Stimulated activated CD4-positive, alpha-beta T cell treated with anti-CD3 and anti-CD28 coated beads, TNF-alpha, amount 100 ng/mL, for 48 hours (primary cell): ENCODE measurements at places on chromosomes 12 and 14.
A peak's percentile ranks its signal among the peaks of the same experiment; 100 is the strongest.

DNA sequence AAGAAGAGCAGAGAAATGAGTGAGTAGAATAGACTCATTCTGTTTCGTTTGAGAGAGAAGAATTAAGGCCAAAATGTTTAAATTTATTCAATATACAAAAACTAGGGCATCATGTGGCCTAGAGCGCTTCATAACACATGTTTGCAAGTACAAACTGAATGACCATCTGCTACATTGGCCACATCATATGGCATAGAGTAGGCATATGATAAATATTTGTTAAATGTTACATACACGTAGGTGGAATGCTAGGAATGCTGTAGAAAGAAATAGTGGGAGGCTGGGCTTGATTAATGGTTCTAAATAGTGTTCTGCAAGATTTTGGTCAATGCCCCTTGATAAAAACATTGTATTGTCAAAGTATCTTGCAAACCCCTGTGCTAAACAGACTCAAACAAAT lies 10.8 kb downstream of the MGP start:
- DNase-seq = no peak

DNA sequence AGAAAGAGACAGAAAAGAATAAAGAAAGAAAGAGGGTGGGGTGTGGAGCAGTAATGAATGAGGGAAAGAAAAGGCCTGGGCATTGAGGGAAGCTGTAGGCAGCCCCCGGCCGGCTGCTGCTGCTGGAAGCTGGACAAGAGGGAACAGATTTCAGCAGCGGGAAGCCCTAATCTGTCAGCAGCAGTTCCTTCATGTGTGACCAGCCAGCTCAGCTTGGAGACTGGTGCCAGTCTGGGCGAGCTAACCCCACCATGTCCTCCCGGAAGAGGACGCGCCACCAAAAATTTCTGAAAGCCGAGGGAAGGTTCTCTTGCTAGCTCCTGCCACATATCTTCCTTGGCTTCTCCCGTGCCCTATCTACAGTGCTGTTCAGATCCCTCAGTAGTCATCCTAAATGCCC lies 236.8 kb downstream of the GRIN2B start:
- no peak for DNase-seq

GRCh38 chr14:103545915-103546651 lies 16.4 kb downstream of the BAG5 start:
- DNase-seq = no peak

DNA sequence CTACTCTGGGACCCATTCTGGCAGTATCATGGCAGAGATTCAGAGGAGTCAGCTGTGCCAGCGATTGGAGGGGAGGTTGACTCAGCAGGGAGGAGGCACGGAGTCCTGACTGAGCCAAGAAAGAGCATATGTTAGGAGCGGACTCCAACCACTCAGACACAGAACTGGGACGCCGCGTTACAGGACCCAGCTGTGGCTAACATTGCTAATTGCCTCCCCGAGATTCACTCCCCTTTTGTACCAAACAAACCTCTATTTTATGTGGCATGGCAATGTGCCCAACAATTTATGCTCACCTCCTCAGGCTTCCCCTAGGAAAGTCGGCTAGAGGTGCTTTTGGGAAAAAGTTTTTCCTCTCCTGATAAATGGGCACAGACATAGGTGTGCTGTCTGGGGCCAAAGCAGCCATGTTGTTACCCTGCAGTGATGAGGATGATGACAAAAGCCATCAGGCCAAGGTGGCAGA lies 15.2 kb upstream of the CLIP1 start:
- no peak for DNase-seq

- DNase-seq = no peak
Measured at GRCh38 chr12:112868459-112869041, 38.2 kb upstream of the OAS1 start.

DNA sequence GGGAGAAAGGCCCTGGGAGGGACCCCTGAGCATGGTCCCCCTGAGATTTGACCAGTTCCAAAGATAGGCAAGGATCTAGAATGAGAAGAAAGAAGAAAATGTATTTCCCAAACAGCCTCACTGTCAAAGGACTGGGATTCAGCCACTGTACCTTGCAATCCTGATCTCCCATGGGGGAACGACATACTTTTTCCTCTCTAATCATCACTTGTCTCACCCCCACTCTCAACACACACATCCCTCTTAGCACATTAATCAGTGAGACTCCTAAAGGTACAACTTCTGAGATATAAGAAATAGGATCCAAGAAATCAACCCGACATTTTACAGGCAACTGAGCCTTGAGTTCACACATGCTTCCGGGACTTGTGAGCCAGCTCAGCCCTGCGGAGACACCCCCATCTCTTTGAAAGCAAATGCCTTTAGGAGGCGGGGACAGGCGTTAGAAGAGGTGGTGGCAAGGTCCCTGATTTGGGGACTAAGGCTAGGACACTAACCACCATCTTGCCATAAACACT lies 1.4 kb downstream of the MAP3K9 start:
- DNase-seq = peak; percentile 28

DNA sequence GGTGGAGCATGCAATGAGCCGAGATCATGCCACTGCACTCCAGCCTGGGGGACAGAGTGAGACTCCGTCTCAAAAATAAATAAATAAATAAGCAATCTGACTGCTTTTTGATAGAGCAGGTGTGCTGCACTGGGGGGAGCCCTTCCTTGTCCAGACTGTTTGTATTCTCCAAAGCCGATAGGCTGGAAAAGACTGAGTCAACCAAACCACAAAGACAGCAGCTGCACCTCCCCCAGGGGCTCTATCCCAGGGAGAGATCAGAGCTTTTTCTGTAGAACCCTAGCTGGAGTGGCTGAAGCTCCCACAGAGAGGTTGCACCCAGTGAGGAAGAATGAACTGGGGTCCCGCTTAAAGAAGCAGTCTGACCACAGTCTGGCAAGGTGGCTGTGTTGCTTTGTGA lies 45.8 kb upstream of the LALBA start:
- no peak for DNase-seq

GRCh38 chr12:18696971-18697602 lies 40.7 kb downstream of the PLCZ1 start:
- DNase-seq = no peak

DNA sequence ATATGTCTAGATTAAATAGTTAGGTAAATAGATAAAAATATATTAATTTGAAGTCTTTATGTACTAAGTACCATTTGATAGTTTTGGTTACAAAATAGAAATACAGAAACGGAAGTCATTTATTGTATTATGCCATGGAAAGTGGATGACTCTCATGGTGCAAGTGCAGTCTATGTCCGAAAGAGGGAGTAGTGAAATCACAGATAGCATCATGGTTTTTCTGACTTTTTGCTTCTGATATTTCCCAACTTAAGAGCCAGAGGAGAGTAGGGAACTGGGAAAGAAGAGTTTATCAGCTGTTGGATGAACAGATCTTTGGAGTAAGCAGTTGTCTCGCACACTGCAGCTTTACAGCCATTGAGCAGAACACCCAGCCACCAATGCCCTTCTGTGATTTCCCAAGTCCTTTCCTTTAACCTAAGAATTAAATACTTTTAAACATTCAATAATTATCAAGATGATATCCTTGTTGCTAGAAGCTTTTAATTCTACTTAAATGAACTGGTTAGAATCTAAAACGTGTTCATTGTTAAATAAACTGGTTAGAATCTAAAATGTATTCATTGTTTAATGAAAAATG lies 18.4 kb upstream of the SRGAP1 start:
- no peak for DNase-seq

- no peak for DNase-seq
Measured at GRCh38 chr14:82911930-82912329, 1378.3 kb upstream of the SEL1L start.

DNA sequence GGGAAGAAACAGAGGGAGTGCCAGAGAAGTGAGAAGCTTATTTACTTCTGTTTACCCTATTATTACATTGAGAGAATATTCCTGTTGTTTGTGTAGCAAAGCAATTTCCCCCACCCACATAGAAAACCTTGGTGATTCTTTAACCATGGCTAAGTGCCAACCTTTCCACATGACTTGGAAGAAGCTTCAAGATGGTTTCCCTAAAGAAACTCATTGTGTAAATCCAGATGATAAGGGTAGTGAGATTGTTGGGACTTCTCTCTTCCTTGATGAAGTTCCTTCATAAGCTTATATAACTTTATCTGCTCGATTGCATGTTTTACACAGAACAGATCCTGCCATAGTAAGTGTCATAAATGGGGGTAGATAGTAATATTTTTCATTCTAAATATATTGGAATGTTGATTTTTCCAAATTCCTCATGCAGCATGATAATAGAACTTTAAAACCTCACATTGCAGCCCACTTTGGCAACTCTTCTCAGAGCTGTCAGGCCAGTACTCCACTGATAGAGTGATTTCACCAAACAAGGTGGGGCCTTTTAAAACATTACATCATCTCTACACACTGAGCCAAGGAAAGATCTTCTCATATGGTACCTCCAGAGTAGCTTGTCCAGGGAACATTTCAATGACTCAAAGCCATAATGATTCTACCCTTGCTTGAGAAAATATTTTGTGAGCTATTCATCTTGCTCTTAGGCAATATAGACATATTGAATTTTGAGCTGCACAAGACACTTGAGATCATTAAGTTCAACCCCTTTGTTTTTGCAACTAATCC lies 47.8 kb upstream of the KIF21A start:
- DNase-seq = no peak

DNA sequence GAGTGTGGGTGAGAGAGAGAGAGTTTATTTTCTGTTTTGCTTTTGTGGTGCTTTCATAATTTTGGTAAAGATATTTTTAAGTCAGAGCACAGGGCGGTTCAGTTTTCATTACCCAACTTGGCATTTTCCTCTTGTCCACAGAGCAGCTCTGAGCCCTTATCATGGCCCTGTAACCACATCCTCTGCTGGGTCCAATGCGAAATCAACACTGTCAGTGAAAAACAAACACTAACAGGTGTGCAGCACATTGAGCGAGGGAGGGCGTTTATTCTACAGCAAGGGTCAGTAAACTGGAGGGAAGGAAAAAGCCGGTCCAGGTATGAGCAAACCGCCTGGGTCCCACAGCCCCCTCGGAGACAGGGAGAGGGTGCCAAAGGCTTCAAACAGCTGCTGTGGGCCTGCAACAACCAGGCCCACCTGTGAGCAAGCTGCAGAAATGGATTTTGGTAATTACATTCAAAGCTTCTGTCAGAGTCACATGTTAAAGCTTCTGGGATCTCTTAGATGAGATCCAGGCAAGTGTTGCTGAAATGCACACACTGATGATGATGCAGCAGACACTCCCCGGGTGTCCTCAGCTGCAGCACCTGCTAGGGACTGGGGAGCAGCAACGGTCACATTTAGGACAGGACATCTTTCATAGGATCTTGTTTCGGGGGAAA lies 132.7 kb upstream of the DYRK2 start:
- DNase-seq = no peak

DNA sequence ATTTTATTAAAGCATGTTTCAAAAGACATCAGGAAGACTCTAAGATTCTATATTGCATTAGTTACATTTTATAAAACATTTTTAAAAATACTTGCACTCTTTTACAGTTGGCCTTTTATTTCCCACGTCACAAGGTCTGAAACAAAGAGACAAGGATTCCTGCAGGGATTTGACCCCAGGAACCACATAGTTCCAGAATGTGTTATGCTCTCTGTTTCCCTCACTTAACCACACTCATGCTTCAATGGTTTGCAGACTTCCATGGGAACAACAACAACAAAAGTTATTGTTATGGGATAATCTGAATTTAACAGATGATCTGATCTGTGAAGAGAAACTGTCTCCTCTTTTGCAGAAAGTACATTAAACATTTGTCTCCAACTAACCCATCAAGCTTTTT lies 104.3 kb upstream of the PPFIA2 start:
- no peak for DNase-seq

GRCh38 chr14:59246566-59246965 lies 58.1 kb downstream of the DAAM1 start:
- DNase-seq = no peak

DNA sequence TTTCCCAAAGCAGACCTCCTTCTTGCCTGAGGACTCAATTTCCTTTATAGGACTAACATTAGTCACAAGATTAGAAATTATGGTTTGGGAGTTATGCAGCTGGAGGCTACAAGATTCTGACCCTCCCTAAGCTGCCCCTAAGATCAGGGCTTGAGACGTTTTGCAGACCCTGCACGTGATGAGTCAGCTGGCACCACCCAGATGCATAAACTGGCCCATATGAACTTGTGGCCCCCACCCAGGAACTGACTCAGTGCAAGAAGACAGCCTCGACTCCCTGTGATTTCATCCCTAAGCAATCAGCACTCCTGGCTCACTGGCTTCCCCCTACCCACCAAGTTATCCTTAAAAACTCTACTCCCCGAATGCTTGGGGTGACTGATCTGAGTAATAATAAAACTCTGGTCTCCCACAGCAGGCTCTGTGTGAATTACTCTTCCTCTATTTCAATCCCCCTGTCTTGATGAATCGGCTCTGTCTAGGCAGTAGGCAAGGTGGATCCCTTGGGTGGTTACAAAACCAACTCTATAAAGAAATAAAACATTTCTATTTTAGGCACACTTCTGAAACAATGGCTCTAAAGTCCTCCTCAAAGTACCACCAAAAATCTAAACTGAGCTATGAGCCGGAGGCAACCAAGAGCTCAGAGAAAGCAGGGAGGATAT lies 233.4 kb downstream of the TMEM132D start:
- no peak for DNase-seq

DNA sequence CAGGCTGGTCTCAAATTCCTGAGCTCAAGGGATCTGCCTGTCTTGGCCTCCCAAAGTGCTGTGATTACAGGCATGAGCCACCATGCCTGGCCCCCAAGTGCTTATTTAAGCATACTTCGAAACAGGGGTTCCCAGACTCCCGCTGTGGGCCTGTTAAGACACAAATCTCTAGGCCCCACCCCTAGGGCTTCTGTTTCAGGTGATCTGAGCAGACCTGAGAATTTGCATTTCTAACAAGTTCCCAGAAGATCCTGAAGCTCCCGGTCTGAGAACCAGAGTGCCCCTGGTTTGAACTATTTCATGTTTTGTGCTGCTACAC lies 25.0 kb downstream of the GCH1 start:
- no peak for DNase-seq

DNA sequence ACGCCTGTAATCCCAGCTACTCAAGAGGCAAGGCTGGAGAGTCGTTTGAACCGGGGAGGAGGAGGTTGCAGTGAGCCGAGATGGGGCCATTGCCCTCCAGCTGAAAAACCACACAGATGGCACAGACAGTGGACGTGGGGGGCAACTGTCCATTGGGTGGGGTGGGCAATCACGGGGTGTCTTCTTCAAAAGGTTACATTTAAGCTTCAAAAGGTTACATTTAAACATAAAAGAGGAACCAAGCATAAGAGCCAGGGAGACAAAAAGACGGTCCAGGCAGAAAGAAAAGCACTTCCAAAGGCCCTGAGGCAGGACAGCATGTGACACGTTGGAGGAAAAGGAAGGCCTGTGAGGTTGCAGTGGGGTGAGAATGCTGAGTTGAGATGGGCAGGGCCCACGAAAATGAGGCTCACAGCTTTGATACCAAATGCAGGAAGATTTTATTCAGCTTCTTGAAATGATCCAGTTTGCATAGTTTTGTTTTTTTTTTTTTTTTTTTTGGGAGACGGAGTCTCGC lies 10.7 kb downstream of the SCARB1 start:
- no peak for DNase-seq

DNA sequence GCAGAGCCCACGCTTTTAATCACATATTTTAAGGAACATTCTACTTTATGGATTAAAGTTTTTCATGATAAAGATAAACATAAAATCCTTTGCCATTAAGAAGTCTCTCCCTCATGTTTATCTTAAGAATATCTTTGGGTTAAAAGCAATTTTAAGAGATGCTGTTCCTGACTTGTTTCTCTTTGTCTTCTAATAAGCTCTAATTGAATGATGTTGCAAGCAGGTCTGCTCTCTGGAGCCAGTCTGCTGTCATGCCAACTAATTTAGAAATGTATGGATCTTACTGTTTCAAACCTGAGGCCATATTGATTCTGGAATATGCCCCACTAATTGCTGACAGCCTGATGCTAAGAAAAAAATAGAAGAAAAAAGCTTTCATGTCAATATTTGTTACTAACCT lies 173.6 kb downstream of the TTC8 start:
- DNase-seq = no peak
